ENCODE measurements at places on chromosomes 5 and 9.

DNA sequence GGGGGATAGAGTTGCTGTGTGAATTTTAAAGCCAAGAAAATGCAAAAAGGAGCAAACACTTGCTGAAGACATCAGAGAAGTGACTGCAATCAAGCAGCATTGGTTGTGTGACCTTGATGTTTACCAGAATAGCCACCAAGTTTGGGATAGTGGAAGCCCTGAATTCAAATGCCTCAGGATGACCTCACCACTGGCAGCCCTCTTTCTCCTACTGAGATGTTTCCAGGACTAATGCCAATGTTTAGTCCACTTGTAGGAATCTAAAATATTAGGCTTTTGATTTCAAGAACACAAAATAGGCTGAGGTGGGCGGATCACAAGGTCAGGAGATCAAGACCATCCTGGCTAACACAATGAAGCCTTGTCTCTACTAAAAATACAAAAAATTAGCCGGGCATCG is 112.2 kb upstream of the NUDT12 start:
- peak; percentile 10 for DNase-seq

GRCh38 chr5:57247765-57248164 is 73.9 kb downstream of the GPBP1 start:
- DNase-seq = no peak

GRCh38 chr9:134623258-134624066 is 18.1 kb upstream of the COL5A1 start:
- no peak for DNase-seq

GRCh38 chr5:14424011-14424685 is 157.4 kb upstream of the OTULINL start:
- DNase-seq = no peak

- DNase-seq = no peak
Observed at GRCh38 chr5:87347841-87348240, 64.9 kb downstream of the CCNH start.

GRCh38 chr5:107372723-107373450 is 297.9 kb downstream of the EFNA5 start:
- peak; percentile 32 for DNase-seq

DNA sequence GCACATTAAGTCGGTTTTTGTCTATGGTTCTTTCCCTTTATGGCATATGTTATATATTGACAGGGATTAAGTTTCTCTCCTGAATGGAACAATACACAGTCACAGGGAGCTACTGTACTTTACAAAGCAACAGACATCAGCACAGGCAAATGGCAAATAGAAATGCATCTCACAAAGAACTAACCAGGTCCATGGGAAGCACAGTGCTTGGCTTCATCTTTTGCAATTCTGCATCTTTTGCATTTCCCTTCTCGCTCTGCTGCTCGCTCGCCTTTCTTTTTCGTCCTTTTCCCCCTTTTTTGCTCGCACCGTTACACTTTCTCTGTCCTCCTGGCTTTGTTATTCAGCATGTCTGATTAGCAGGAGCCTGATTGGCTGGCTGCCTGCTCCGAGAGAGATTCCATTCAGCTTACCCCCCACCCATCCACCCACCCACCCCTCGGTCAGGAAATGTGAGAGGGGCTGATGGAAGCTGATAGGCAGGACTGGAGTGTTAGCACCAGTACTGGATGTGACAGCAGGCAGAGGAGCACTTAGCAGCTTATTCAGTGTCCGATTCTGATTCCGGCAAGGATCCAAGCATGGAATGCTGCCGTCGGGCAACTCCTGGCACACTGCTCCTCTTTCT is at the start of gene ADAMTSL1:
TSS of gene ADAMTSL1 (plus strand) at position 502 of the 628 bp plus-strand sequence. CDS start at position 582, 80 bp downstream.
- DNase-seq = peak; percentile 80

DNA sequence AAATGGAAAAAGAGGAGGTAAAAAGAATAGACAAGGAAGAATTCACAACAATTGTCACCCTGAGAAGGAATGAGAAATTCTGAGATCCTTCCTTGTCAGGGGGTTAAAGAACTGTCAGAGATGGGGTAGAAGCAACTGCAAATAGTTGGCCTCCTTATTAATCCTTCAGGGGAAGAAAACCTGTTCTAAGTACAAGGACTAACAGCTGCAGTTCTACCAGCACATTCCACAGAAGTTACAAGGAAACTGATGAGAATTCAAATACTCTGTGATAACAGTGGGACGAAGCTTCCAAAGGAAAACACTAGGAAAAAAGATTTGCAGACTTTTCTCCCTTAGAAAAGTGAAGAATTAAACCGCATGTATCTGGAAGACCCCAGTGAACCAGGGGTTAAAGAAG is 93.7 kb downstream of the OR2K2 start:
- no peak for DNase-seq

GRCh38 chr9:86573886-86574285 is 219.7 kb upstream of the TUT7 start:
- no peak for DNase-seq

DNA sequence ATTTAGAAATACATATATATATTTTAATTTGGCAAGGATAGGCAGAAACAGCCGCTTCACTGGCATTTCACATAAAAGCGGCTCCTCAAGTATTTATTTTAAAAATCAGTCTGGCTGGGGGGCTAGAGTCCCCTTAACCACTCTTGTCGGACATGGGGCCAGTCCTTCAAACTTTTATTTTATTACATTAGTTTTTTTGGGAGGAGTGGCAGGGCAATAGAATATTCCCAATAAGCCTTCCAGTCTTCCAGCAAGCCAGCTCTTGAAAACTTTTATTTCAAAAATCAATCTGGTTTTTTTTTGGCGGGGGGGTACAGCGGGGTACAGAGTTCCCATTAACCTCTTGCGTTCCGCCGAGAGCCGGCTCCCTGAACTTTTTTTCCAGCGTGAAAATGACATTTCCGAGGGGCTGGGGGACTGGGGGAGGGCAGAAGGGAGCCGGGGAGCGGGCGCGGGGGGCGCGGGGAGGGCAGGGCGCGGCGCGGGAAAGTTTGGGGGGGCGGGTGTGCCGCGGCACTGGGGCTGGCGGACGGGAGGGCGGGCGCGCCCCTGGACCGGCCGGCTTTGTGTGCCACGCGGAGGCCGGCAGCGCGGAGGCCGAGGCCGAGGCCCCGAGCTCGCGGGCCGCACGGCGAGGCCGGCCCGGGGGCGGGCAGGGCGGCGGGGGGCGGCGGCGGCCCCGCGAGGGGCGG is 504 bp upstream of the ZNF618 start:
- DNase-seq = no peak

GRCh38 chr9:24189986-24190385 is 355.7 kb downstream of the IZUMO3 start:
- DNase-seq = no peak
